IPS DF 6.9 (cell line): ENCODE measurements at places on chromosomes 12 and 14.

DNA sequence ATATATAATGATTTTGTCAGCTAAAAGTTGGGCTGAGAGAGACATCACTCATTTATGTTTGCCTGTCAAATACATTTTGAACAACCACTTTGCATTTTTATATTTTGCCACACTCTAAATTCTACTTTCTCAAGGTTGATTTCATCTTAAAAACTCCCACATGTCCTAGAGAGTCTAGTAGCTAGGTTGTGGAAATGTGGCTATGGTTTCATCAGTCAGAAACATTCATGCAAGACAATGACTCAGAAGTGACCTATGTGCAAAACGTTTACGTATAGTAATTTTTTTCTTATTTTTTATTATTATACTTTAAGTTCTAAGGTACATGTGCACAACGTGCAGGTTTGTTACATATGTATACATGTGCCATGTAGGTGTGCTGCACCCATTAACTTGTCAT, 27.4 kb upstream of the PRKD1 start:
- no peak for DNase-seq

DNA sequence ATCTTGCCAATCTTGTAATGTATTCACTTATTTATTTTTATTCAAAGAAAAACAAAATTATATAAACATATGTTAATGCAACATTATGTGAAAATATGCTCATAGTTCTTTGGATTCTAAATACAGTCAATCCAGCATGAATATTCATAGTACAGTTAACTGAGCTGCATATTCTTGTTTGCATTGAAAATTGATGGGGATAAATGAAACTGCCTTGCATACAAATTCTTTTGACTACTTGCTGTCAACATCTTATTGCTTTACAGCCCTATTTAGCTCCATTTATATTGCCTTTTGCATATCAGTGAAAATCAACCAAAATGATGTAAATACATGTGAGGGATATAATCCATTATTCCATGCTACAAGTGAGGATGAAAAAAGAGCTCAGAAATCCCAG, 135.3 kb downstream of the CCER1 start:
- DNase-seq, result no peak

DNA sequence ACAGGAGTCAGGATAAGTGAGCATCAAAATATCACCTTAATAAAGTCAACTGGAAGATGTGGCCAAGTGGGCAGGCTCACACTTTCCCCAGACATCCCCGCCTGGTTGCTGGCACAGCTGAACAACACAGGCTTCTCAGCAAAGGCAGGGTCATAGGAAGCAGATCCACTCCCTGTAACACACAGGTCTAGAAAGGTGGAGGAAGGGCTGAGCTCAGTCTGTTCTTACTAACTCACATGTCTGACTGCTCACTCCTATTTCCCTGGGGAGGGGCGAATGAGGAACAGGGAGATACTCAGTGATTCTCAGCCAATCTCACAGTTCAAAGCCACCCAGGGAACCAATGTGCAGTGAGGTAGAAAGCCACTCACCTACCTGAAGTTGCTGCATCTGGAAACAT, 45.0 kb upstream of the AMN1 start:
- no peak for DNase-seq

GRCh38 chr14:61536661-61537562, 158.4 kb upstream of the HIF1A start:
- DNase-seq, result no peak

GRCh38 chr14:78363008-78363407, 192.8 kb downstream of the NRXN3 start:
- no peak for DNase-seq

GRCh38 chr14:95527387-95528002, 7.4 kb upstream of the GLRX5 start:
- no peak for DNase-seq

- DNase-seq, result no peak
These were observed 230.8 kb downstream of the DPF3 start for GRCh38 chr14:72663076-72663487.

DNA sequence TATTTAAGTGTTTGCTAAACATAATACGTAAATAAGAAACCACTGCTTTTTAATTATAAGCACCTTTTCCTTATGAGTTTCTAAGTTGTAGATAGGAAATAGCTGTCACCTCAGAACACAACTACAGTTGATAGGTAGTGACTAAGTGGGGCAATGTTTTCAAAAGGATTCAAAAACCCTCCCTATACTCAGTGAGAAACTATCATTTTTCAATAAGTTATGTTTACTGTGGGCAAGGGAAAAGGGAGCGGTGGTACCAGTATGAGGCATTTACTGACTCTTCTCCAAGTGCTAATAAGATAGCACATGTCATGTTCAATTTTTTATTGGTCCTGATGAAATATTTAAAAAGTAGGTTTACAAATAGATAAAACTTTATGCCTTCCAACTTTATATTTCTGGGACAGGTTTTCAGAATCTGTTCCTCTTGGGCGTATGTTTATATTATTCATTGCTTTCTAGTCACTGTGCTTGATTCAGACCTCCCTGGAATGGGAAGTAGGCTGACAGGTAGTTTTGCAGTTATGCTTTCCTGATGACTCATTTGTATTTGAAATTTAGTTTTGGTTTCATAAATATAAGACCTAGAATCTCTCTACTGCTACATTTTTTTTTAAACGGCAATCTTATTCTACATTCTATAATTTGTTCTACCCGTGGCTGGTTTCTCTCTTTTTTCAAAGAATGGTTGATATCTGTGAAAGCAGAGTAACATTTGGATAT, 153.1 kb downstream of the TMEM117 start:
- DNase-seq, result no peak

GRCh38 chr12:113439606-113440030, 17.4 kb downstream of the SDSL start:
- no peak for DNase-seq

DNA sequence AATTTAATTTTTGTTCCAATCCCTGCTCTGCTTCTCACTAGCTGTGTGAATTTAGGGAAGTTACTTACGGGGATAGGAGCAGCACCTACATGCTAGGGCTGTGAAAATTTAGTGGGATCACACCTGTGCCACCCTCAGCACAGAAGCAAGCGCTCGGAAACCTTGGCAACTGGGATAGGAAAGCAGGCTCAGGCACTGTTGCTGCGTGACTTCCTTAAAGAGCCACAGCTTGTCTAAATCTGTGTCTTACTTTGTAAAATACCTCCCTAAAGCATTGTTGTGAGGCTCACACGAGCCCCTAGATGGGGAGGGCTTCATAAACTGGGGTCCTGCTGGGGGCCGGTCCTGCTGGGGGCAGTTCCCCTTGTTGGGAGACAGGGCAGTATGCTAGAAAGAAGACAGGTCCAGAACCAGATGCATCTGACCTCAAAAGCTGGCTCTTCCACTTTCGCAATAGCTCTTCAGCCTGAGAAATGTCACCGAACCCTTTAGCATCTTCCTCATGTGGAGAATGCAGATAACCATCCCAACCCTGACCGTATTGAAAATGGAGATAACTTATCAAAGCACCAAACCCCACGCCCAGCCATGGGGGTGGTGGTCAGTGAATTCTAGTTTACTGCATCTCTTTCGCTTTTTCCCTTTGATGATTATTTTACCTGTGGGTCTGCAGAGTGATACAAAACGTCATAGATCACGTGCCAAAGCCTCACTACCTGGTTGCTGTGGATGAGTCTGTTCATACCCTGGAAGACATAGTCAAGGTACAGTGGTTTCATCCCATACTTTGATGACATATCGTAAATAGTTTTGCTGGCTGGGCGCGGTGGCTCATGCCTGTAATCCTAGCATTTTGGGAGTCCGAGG, 54.1 kb downstream of the AK7 start:
- no peak for DNase-seq

GRCh38 chr14:76919431-76920330, 93.5 kb downstream of the LRRC74A start:
- no peak for DNase-seq

- no peak for DNase-seq
These were observed 45.7 kb upstream of the CPM start for GRCh38 chr12:68978678-68979077.

- DNase-seq, result no peak
These were observed 102.3 kb upstream of the CPSF6 start for GRCh38 chr12:69136931-69137613.

- no peak for DNase-seq
These were observed 3.2 kb downstream of the AJUBA start for GRCh38 chr14:22978981-22979671.

DNA sequence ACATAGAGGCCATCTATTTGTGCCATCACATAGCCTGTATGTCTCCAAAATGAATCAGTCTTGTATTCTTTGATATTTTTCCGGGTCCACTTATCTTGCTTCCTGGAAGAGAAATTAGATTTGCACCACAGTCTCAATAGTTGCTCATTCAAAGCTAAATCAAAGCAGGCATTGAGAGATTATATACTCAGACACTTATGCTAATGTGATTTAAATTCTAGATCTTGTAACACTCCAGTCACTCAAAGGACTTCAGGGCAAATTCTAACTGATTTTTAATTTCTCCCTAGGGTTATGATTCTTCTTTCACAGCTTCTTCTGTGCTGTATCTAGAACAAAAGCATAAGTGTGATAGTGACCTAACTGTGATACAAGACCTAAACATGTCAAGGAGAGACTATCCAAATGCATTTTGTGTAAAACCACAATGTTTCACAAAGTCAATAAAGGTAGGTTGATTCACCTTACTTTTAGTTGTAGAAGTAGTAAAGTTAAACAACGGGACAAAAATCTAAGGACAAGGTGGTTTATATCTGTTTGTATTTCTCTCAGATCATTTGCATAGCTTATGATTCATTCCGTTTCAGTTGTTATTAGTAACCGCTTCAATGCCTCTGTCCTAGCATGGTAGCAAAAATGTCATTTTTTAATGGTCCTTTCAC, 26.8 kb downstream of the PLBD1 start:
- no peak for DNase-seq

GRCh38 chr14:26926585-26926984, 328.8 kb upstream of the NOVA1 start:
- DNase-seq, result no peak

DNA sequence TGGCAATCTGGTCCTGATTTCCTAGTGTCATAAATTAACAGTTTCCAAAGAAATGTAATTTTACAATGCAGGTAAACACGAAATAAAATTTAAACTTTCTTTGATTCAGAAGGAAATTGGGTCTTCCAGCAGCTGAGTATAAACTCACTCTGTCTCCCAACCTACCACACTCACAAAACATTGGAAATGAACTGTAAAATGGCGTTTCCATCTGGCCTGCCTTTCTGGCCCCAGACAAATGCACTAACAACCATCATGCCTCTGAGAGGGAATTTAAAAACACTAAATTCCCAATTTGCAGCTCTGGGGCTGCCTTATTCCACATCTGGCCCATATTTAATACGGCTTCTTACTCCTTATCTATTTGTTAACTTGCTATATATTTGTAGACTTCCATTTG, 19.3 kb downstream of the ATP2B1 start:
- no peak for DNase-seq

DNA sequence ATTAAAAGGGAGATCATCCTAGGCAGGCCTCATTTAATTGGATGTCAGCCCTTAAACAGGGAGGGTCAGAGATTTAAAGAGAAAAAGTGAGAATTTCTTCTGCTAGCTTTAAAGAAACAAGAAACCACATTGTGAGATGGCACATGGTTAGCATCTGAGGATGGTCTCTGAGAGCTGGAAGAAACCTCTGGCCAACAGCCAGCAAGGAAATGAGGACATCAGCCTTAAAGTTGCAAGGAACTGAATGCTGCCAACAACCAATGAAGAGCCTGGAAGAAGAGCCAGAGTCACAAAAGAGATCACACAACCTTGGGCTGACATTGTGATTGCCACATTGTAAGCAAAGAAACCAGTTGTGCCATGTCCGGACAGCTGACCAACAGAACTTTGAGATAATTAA, 17.5 kb upstream of the FAR2 start:
- DNase-seq, result no peak

DNA sequence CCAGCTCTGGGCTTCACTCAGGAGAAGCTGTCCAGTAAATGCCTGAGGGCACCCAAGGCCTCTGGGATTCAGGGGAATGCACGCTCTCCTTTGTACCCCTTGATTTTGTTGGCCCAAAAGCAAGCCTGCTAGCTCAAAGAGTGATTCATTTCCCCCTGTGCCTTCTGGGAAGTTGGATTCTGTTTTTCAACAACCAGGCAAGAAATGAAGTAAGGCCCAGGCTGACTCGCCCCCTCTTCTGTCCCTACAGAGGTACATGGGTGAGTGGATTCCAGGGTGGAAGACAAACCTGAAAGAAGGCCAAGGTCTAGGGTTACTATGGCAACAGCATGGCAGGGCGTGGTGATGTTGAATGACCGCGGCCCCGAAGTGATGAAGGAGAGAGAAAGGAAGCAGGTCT, 9.3 kb upstream of the SERPINA5 start:
- DNase-seq, result no peak

- DNase-seq, result no peak
These were observed 214.9 kb downstream of the KTN1 start for GRCh38 chr14:55794655-55795595.

DNA sequence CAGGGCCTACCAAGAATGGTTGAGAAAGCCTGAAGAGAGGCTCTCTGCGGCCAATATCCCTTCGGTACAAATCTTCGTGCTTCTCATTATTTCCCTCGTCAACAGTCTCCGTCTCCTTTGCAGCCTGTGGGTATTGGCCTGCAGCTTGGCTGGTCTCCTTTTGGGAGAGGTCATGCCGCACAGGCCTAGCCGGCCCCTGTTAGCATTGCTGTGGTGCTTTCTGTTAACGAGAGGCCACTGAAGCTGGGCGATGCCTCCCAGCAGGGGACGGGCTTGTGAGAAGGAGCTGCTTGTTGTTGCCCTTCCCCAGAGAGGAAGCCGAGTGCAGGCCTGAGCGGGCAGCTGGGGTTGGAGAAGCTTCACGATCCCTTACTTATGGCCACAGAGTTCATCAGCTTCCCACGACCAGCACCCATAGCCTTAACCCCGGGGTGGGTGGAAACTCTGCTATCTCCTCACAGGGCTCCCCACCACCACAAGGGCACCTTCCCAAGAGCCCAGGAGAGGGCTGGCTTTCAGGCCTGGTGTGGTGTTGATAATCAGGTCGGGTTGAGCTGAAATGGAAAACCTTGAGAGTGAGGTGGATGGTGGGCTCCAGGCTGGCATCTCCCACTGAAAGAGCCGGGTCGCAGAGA, 228.6 kb downstream of the ZFP36L1 start:
- DNase-seq, result no peak

DNA sequence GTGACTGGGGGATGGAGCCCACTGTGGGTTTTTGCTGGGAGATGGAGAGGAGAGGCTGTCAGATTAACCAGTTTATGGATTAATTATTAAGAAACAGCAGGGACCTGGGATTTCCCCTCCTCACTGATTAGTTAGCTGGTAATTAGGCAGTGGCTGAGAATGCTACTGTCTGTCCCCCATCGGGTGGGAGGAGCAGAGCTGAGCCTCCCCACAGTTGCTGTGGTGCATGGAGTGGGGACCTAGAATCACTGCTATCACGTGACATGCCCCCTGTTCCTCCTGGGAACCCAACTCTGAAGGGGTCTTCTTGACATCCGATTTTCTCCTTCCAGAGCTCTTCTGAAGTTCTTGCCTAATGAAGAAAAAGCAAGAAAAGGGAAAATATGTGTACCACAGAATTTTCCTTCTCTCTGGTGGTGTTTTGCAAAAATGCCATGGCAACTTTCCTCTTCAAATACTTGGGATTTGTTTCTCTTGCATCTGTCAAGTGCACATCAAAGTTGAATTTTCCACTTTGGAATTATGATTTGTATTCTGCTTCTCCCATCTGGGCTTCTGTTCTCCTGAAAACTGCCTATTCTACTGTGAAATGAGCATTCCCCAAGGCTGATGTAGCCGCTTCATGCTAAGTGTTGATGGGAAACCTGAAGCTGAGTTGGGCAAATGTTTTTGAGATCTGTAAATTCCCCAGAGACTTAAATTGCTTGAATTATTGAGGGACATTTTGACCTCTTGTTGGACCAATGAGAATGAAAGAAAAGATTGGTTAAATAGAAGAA, 264.2 kb downstream of the RGS6 start:
- no peak for DNase-seq
